BJ (cell line): ENCODE measurements at places on chromosomes 12 and 14.

DNA sequence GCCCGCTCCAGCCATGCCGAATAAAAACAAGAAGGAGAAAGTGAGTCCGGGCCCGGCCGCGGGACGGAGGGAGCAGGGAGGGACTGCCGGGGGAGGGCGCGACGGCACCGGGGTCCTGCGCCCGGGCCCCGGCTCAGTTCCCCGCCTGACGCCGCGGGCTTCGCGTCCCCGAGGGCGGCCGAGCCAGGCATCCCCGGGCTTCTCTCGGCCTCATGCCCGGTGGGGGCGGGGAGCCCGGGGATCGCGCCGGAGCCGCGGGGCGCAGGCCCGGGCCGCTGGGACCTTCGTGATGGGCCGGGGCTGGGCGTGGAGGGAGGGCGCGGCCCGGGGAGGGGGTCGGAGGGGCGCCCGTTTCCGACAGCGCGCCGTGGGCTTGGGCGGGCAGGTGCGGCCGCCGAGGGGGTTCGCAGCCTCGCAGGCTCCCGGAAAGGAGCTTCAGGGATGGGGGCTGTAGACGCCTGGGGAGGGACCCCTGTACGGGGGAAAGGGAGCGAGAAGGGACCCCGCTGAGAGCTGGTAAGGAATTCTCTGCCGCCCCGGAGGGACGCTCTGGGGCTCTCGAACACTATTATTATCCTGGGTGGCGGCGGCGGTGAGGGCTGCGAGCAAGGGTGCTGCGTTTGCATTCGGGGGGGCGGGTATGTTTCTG is 496 bp downstream of the PPP2R5C start:
- DNase-seq = no peak

- DNase-seq = no peak
Measured at GRCh38 chr12:110813285-110813684, 33.5 kb upstream of the CCDC63 start.

DNA sequence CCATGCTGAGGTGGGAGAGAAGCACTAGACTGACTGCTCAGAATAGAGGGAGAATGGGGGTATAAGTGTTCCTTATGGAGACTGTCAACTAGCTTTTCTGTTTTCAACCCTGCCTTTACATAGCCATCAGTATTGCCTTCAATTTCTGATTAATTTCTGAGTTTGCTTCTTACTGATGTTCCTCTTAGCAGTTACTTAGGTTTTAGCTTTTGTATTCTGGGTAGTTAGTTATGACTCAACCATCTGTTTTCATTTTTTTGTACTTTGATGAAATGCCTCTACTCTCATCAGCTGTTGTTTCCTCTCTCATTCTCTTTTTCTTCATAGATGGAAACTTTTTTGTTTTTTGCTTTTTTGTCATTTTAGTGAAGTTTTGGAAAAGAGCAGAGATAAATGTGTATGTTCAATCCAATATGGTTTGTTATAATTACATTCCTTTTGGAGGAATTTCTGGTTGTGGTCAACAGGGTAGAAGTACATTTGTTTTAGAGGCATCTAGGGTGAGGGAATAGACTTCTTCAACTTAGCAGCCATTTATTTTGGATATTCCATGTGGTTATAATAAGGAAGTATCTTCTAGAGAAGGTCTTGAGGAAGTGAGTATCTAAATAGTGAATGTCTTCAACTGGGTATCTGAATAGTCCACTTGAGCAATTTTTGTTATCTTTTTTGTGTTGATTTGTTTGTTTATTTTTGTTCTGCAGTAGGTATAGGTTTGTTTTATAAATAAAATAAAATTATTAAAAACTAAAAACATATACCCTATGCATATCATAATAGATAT is 29.6 kb downstream of the PMCH start:
- no peak for DNase-seq

- DNase-seq = no peak
Measured at GRCh38 chr12:7884689-7885088, 12.0 kb upstream of the SLC2A14 start.

DNA sequence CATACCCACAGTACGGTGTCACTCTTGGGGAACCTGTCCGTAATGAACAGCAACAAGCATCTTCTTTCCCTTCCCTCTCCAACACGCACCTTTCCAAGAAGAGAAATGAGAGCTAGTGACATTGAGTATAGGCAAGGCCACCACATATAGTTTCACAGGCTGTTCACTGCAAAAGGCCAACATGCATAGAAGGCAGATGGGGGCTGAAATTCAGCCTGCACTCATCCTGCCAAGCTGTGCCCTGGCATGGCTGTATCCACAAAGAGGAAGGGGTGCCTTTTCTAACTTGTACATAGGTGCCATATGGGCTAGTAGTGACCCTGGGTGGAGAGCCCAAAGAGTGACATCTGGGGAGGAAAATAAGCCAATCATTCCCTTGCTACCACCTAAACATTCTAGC is 169.6 kb downstream of the ZFP36L1 start:
- DNase-seq = no peak

- no peak for DNase-seq
Measured at GRCh38 chr14:25788252-25788651, 738.3 kb upstream of the STXBP6 start.

DNA sequence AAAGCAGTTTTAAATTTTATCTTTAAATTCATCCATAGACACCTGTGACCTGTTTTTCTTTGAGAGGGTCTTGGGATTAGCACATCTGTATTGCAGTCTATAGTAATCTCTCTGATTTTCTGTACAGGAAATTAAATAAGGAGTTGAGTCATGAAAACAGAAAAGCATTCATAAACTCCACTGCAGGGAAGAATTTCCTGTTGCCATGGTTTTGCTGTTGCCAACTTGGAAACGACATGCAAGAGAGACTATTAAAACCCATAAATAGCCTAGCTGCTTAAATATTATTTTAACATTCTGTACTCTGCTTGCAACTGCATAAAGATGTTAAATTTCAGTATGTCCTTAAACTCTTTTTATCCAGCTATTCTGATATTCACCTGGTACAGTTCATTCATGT is 281.0 kb upstream of the RGS6 start:
- DNase-seq = peak; percentile 92

DNA sequence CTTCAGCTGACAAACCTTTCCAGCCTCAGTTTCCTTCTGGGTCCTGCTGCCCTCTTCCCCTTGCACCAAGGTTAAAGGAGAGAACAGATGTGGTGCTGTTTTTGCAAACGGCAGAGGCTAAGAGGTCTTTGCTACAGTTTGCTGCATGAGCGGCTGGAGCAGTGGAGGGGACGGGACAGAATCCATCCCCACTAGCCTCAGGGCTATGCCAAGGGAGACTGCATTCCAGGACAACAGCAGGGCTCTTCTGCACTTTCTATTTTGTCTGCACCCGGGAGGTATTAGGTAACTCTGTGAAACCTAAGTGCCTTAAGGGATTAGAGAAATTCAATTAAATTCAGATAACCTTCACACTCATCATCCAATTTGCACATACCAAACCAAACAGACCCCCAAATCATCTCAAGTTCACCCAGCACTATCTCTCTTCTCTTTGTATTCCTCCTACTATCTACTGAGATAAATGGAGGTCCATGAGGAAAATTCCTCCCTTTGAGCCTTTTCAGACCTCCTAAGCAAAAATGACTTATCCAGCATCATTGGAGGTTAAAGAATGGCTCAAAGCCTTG is 103.8 kb upstream of the VRK1 start:
- no peak for DNase-seq

DNA sequence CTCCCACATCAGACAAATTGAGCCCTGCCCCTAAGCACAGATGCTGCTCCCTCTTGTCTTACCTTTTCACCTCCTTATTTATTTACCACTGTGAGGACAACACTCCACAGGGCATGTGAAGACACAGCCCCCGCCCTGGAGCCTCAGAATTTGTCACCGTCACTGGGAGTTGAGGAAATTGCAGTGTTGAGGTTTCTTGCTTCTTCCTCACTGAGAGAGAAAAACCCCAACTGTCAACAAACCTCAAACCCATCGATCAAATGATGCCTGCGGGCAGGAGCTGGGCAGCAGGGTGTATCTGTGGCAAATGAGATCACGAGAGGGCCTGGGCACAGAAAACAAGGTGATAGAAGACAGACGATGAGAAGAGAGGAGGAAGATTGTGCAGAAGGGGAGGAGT is 30.5 kb upstream of the PLEKHG3 start:
- no peak for DNase-seq

DNA sequence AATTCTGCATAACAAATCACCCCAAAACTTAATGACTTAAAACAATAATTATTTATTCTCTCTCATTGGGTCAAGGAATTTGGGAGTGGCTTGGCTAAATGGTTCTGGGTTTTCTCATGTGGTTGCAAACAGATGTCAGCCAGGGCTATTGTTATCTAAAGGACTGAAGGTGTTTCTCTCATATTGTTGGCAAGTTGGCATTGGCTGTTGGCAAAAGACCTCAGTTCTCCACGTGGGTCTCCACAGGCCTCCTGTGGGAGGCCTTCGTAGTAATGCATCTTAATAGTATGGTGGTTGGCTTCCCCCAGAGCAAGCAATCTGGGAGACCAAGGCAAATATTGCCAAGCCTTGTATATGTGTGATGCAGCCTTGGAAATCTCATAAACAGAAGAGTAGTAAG is 14.4 kb downstream of the GALNT16 start:
- no peak for DNase-seq

DNA sequence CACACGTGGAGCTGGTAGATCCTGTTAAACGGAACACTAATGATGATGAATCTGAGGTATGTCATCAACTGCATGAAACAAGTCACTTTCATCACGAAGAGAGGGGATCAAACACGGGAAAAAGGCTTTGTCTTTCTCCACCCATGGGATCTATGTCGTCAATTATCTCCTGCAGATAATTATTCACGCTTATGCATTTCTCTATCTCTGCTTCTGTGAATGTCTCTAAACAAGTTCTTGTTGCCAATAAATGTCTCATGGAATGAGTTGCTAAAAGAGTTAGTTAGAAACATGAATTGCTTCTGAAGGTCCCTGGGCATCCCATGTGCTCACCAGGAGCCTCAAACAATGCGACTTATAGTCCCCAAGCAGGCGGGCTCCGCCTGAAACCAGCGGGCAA is 1228.2 kb upstream of the TMEM132C start:
- no peak for DNase-seq

GRCh38 chr12:94427501-94428381 is 31.9 kb downstream of the CEP83 start:
- DNase-seq = peak; percentile 54

DNA sequence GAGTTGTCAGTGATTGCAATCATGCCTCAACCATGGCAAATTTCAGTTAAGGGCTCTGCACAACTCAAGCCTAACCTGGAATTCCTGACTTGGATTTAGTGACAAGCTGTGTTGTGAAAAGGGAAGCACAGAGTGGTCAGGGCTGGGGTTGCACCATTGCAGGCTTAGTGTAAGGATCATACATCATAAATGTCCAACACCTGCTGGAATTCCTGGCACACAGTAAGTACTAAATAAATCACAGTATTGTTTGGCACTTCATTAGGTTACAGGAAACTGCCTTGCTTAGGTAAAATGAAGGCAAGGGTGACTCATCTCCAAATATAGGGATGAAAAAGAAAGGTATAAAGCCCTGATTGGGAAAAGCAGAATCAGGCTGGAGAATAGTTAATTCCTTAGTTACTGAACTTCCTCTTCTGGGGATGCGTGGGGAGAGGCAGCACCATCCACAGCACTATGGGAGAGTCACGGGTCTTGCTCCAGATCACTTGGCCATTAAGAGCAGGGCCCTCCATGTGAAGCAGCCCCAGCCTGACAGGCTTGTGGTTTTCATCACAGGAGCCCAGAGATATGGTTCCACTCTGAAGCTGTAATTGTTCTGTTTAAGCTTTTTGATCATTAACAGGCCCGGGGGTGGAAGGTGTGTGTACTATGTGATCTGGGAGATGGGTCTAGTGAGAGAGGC is 39.7 kb downstream of the SLC8A3 start:
- DNase-seq = no peak

DNA sequence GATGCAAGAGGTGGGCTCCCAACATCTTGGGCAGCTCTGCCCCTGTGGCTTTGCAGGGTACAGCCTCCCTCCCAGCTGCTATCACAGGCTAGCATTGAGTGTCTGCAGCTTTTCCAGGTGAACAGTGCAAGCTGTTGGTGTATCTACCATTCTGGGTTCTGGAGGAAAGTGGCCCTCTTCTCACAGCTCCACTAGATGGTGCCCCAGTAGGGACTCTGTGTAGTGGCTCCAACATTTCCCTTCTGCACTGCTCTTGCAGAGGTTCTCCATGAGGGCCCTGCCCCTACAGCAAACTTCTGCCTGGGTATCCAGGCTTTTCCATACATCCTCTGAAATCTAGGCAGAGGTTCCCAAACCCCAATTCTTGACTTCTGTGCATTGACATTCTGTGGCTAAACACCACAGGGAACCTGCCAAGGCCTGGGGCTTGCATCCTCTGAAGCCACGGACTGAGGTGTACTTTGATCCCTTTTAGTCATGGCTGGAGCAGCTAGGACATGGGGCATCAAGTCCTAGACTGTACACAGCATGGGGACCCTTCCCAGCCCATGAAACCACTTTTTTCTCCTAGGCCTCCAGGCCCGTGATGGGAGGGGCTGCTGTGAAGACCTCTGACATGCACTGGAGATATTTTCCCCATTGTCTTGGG is 24.0 kb upstream of the SLC38A1 start:
- DNase-seq = no peak

GRCh38 chr14:71734885-71735284 is 197.3 kb upstream of the RGS6 start:
- DNase-seq = no peak

DNA sequence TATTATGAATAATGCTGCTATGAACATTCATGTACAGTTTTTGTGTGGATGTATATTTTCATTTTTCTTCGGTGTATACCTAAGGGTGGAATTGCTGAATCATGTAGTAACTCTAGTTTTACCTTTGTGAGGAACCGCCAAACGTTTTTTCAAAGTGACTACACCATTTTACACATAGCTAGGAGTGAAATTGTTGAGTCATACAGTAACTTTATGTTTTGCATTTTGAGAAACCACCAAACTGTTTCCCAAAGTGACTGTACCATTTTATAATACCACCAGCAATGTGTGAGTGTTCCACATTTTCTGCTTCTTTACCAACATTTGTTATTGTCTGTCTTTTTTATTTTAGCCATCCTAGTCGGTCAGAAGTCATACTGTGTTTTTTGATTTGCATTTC is 3.1 kb upstream of the TPH2 start:
- DNase-seq = no peak

GRCh38 chr12:121223292-121224285 is 13.7 kb downstream of the P2RX4 start:
- DNase-seq = no peak

DNA sequence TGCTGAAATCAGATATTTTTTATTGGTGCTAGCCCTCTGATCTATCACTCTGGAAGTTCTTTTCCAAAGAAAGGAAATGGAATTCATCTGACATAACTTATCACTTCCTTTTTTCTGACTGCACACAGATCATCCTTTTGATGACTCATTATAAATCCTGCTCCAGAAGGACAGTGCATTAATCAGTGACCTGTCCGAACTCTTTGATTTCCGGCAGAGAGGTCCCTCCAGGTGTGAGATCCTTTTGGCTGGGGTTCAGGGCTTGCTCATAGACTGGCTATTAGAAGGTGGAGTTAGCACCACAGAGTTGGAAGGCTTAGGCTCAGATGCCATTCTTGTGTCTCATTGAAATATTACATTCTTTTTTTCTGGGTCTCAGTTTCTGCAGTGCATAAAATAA is 328.2 kb downstream of the ZFP36L1 start:
- peak; percentile 37 for DNase-seq
